CD4-positive, alpha-beta T cell treated with Interleukin-15 for 4 hours (primary cell): ENCODE measurements at places on chromosomes 6 and 20.

DNA sequence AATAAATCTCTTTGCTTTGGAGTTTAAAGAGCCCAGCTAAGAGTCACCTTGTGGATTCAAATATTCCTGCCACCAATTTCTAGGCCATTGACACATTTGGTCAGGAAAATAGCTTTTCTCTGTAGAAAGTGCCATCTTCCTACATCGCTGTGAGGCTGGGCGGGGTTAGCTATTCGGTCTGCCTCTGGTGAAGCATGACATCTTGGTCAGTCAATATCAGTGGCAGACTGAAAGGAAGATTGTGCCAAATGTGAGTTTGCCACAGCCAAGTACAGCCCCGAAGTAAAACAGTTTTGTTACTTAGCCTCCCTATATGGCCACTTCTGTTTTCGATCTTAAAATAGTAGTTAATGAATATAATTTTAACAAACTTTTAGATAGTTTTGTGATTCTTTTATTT, 65.5 kb upstream of the FABP7 start:
- no peak for DNase-seq

DNA sequence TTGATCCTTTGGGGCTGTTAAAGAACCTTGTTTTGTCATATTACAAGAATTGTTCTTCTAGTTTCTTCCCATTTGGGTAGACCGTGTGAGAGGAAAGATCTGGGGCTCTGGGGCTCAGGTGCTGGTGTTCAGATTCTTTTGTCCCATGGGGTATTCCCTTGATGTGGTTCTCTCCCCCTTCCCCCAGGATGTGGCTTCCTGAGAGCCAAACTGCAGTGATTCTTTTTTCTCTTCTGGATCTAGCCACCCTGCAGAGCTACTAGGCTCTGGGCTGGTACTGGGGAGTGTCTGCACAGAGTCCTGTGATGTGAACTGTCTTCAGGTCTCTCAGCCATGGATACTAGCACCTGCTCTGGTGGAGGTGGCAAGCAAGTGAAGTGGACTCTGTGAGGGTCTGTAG, 480.5 kb upstream of the MAN1A1 start:
- no peak for DNase-seq

GRCh38 chr6:37663019-37663810, 34.5 kb downstream of the MDGA1 start:
- DNase-seq = no peak

- DNase-seq = no peak
Observed at GRCh38 chr6:170210026-170210390, 80.9 kb downstream of the DLL1 start.

- no peak for DNase-seq
Observed at GRCh38 chr6:130853555-130854183, 26.5 kb downstream of the SMLR1 start.

DNA sequence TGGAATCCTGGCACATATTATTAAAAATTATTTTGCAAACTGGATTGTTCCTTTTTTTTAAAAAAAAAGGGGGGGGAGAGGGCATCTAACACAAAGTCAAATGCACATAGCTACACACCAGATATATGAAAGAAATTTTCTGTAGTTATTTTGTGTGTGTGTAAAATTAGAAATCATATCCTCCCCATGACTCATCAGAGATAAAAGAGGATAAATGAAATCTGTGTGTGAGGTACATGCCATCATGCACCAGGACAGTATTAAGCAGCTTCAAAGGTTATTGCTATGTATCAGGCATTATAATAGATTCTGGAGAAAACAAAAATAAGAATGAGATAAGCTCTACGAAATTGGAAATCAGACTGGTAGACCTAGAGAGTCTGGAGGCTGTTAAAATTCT, 5.2 kb downstream of the BTBD9 start:
- DNase-seq = no peak

DNA sequence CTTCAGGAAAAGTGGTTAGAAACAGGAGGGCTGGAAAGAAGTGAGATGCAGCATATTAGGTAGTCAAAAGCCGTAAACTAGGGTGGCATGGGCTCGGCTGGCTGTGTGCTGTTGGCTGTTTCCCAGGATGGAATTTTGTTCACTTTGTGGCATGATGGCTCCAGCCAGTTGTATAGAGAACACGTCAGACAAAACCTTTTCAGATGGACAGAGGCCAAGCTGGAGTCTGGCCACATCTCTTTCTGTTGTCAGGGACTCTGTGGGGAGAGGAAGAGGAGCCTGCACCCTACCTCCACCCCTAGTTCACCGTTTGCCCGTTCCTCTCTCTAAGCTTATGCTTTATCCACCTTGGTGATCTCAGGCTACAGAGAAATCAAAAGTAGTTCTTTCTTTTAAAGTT, 22.0 kb downstream of the C6orf89 start:
- no peak for DNase-seq

- no peak for DNase-seq
Observed at GRCh38 chr6:166470029-166470862, 87.5 kb upstream of the MPC1 start.

DNA sequence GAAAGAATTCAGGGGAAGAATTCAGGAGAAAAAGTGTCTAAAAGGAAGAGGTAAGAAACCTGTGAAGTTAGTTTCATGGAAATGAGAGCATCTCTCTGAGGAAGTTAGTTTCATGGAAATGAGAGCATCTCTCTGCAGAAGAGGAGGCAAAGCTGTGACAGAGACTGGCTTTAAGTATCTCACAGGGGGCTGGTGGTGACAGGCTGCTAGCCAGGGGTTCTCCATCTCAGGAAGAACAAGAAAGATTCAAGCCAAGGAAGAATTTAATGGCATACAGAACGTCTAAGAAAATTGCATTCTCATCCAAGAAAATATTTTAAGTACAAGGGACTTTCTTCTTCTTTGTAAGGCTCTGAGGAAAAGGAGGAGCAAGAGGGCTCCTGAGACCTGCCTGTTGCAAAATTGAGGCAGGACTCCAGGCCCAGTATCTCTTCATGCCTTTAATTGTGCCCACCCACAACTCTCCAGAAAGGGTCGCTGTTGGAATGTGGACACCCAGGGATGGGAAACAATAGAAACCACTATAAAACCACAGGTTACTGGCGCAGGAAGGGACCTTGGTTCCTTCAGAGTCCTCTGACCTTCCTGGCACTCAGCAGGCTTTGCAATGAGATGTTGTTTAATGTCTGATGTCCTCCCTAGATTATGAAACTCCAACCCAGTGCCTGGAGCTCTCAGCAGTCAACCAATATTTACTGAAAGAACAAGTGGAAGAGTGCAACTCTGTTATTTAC, 136.8 kb downstream of the FNDC1 start:
- DNase-seq = no peak

DNA sequence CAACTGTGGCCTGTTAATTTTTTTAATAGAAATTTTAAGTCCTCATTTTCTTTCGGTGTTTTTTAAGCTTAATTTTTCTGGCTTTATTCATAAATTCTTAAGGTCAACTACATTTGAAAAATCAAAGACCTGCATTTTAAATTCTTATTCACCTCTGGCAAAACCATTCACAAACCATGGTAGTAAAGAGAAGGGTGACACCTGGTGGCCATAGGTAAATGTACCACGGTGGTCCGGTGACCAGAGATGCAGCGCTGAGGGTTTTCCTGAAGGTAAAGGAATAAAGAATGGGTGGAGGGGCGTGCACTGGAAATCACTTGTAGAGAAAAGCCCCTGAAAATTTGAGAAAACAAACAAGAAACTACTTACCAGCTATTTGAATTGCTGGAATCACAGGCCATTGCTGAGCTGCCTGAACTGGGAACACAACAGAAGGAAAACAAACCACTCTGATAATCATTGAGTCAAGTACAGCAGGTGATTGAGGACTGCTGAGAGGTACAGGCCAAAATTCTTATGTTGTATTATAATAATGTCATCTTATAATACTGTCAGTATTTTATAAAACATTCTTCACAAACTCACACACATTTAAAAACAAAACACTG, 10.1 kb downstream of the HFE start:
- peak; percentile 76 for DNase-seq

- DNase-seq = no peak
Observed at GRCh38 chr20:50724112-50724725, 7.2 kb upstream of the PARD6B start.
